ENCODE measurements at places on chromosomes 5 and 9. TPM values are rescaled to one million over a fixed set of nuclear protein-coding genes. Genes with fewer than 3 reads are reported as not detected.

SV2C gene
- not detected for total RNA-seq

SELENOP gene
- total RNA-seq = not detected

FOXD4L4 gene
- total RNA-seq = not detected

DNA sequence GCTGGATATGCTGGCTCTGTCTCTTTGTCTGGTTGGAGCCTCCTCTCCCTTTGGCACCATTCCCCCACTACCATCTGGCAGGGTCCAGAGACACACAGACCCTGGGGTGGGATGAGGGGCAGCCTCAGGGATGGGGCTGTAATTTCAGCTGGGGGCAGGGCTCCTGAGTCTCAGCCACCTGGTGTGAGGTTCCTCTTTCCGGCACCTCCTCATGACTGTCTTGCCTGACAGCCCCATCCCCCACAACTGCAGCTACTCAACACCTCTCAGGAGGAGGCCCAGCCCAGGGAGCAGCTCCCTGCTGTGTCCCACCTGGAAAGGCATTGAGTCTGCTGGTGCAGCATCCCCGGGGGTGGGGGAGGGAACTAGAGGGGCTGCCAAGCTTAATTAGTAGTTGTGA lies 11.7 kb upstream of the RPS14 start:
- H3K36me3 ChIP-seq = no peaks in the 10 kb centered on the region
- H3K27ac ChIP-seq = no peak overlapping the region
- H3K4me1 ChIP-seq = peaks cover 32% of the 10 kb centered on the region

DNA sequence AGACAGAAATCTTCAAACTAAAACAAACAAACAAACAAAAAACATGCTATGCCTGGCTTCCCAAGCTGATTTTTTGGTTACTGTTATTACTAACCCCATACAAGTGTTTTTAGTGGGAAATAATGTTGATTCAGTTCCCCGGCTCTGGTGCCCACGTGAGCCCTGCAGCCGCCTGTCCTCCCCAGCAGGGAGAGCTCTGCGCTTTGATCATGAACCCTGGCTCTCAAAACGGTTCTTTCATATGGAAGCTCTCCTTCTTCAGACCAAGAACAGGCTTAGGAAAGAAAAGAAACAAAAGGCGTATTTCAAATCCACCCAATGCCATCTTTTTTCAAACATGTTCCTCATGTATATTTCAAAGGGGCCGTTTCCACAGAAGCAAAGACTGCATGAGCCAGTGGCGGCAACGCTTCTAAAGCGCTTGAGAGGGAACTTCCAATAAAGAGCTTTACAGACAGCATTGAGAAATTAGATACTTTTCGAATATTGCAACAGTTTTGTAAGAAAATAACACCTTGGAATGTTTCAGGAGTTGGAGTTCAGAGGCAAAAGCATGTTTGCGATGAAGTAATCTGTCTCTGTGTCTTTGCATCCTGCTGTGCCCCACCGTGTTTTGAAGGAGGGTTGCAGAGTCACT lies 74.8 kb downstream of the ICE1 start:
- peaks cover 18% of the 10 kb centered on the region for H3K27me3 ChIP-seq
- no peak overlapping the region for H3K4me3 ChIP-seq
- H3K4me1 ChIP-seq = peaks cover 8% of the 10 kb centered on the region
- DNase-seq = peak; percentile 47
- no peak overlapping the region for H3K27ac ChIP-seq
- no peaks in the 10 kb centered on the region for H3K36me3 ChIP-seq

DNA sequence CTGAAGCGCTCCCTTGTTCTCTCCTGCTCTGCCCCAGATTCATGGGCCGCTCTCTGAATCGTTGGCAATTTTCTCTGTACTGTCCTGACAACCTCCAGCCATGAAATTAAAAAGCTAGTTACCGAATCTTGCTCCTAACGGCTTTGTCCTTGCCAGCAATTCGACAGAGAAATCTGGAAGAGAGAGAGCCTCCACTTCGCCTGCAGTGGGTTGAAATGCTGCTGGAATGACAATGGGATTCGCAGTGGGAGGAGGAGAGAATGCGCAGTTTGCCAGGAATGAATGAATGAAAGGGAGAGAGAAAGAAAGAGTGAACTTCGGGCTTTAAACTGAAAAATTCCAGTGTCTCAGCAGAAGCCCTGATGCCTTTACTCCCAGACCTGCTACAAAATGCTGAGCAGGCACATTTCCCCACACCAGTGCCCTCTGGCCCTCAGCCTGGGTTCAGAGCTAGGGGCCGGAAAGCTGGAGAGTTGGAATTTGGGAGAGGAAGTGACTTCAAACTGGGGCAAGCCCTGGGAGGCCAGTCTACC lies 11.5 kb upstream of the BOD1 start:
- H3K4me1 ChIP-seq = no peaks in the 10 kb centered on the region
- no peak overlapping the region for H3K4me3 ChIP-seq
- DNase-seq = no peak
- no peaks in the 10 kb centered on the region for H3K27me3 ChIP-seq

DNA sequence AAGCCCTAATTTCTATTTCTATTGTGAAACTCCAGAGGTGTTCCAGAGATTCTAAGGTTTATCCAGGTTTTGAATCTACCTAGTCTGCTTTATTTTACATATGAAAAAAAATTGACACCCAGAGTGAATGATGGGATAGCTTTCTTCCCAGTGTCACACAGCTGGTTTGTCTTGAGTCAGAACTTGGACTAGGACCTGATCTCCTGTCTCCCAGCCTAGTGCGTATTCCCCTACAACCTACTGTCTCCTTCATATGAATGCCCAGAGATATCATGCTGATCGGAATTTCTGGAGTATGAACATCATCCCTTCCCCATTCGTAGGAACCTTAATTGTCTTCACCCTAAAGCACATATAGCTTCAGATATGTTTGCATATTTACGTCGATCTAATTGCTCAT lies 524.2 kb downstream of the SPATA31D1 start:
- H3K36me3 ChIP-seq = no peaks in the 10 kb centered on the region
- no peaks in the 10 kb centered on the region for H3K4me1 ChIP-seq
- H3K27me3 ChIP-seq = no peaks in the 10 kb centered on the region

- H3K36me3 ChIP-seq = peaks cover 8% of the 10 kb centered on the region
- DNase-seq = no peak
- H3K4me3 ChIP-seq = no peak overlapping the region
These were observed 42.4 kb downstream of the STARD4 start for GRCh38 chr5:111469903-111470302.

- no peaks in the 10 kb centered on the region for H3K27me3 ChIP-seq
- H3K4me3 ChIP-seq = no peak overlapping the region
- no peak overlapping the region for H3K27ac ChIP-seq
- peaks cover 26% of the 10 kb centered on the region for H3K4me1 ChIP-seq
- no peak for DNase-seq
- peaks cover 43% of the 10 kb centered on the region for H3K36me3 ChIP-seq
These were observed 78.1 kb downstream of the CEMIP2 start for GRCh38 chr9:71690063-71690688.

- H3K27ac ChIP-seq = peak overlapping the region; percentile 56
- H3K27me3 ChIP-seq = no peaks in the 10 kb centered on the region
- H3K4me3 ChIP-seq = no peak overlapping the region
These were observed 58.1 kb downstream of the GOLPH3 start for GRCh38 chr5:32115985-32116384.

Data from activated naive CD4-positive, alpha-beta T cell treated with anti-CD3 and anti-CD28 coated beads for 36 hours (primary cell).